ENCODE measurements at places on chromosomes 4 and X.

- DNase-seq, result no peak
Observed at GRCh38 chr4:15412461-15412860, 15.4 kb upstream of the C1QTNF7 start.

DNA sequence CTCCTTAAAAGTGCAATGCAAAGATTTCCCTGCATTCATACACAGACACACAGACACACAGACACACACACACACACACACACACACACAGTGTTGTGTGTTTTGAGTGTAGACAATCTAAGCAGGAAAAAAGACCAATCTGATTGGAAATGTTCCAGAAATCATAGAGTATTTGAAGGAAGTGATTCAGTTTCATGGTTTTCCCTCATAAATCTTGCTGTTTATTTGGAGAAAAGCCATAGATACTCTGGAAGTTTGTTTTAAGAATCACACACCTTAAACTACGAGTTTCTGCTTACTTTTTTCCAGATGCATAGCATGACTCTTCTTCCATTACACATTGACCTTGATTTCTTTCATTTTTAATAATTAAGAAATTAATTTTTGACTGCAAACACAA lies 298.5 kb upstream of the BMP3 start:
- DNase-seq, result peak; percentile 70

- DNase-seq, result no peak
Observed at GRCh38 chrX:132119283-132119682, 8.5 kb downstream of the FRMD7 start.

DNA sequence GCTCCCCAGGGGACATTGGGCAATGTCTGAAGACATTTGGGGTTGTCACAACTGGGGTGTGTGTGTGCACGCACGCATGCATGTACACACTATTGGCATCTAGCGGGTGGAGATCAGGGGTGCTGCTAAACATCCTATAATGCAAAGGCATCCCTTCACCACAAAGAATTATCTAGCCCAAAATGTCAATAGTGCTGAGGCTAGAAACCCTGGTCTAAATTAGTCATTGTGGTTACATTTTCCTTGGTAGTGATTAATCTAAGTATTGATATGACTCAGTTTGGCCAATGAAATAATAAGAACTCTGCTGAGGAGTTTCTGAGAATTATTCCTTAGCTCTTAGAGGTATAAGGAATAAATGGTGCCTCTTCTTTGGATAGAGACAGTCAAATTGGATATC lies 200.2 kb downstream of the CLCN4 start:
- DNase-seq, result no peak

GRCh38 chrX:77070202-77070918 lies 376.8 kb upstream of the FGF16 start:
- DNase-seq, result no peak

- no peak for DNase-seq
Observed at GRCh38 chr4:41106081-41106480, 108.3 kb downstream of the APBB2 start.

DNA sequence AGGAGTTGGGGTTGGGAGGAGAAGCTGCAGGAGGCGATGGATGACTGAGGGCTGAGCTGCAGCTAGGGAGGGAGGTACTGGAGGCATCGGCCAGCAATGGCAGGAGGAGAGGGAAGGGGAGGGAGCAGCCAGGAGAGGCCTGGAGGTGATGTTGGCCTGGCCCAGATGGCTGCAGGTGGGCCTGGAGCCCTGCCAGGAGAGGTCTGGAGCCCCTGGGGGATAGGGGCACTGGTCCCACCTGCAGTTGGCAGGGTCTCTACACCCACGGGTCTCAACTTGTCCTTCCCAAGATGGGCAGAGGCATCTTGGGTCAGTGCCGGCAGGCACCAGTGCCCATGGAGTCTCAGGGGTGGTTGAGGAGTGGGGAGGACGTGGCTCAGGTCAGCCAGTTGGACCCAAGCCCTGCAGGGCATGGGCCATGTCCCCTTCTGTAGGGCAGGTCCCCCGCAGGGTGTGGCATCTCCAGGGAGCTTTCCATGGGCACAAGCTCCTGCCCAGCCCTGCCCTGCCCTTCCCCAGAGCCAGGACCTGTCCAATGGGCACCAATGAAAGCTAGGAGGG lies 2.7 kb upstream of the MXD4 start:
- DNase-seq, result no peak

DNA sequence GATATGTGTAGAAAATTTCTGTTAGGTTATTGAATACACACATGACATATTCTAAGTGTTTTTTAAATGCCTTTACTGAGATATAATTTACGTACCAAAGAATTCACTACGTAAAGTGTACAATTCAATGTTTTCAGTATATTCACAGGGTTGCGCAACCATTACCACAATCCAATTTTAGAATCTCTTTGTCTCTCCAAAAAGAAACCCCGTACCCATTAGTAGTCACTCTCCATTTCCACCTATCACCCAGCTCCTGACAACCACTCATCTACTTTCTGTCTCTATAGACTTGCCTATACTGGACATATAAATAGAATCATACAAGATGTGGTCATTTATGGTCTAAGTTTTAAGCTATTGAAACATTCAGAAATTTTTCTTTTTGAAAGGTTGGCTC lies 53.0 kb upstream of the FBXW7 start:
- no peak for DNase-seq

DNA sequence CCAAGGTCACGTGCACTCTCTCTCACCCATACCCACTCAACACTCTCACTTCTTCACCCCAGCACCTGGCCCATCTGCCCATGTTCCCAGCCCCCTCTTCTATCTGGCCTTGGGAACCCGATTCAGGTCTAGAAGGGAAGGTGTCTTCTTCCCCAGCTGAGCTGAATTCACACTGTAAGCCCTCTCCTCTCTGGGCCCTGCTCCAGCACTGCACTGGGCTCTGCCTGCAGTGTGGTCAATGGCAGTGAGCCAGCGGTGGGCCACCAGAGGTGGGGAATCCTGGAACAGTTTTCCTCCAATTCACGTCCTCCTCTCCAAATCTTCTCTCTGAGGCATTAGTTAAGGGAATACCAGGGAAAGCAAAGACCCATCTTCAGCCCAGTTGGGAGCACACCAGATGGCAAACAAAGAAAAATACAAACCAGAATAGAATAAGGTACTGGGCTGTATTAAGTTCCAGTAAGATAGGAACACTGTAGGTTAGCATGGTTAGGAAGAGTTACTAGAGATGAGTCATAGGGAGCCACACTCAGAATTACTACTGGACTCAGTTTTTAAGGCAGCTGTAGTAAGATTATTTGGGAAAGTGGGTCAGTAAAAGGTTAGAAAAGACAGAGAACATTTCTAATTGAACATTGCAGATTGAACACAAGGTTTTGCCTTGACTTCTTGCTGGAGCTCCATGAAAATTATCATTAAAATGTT lies 5.0 kb downstream of the AWAT2 start:
- peak; percentile 24 for DNase-seq

- no peak for DNase-seq
Observed at GRCh38 chr4:54877006-54877405, 219.2 kb downstream of the KIT start.

All from NCI-H226 (cell line).